ENCODE measurements at places on chromosomes 16 and 17. TPM values are rescaled to one million over a fixed set of nuclear protein-coding genes. Genes with fewer than 3 reads are reported as not detected.

DNA sequence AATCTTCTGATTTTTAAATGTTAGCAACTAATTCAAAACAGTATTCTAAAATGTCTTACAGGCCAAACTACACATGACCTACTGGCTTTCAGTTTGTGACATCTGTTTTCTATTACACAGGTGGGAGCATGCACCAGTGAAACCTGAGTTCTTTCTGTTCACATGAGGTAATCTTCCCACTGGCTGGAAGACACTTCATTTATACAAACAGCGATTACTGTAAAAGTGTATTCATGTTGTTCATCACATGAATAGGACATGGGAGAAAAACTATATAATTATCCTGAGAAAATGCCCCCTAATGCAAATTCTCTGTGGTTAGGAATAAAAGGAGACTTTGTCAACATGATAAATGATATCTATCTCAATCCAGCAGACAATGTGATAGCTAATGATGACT is 11.1 kb upstream of the PIK3R5 start:
- DNase-seq = no peak

The KRT32 gene
- not detected for polyA plus RNA-seq

- no peak for DNase-seq
Observed at GRCh38 chr17:28484296-28484695, 10.9 kb downstream of the SLC13A2 start.

The NPIPB5 gene
- polyA plus RNA-seq = 77.9 TPM

DNA sequence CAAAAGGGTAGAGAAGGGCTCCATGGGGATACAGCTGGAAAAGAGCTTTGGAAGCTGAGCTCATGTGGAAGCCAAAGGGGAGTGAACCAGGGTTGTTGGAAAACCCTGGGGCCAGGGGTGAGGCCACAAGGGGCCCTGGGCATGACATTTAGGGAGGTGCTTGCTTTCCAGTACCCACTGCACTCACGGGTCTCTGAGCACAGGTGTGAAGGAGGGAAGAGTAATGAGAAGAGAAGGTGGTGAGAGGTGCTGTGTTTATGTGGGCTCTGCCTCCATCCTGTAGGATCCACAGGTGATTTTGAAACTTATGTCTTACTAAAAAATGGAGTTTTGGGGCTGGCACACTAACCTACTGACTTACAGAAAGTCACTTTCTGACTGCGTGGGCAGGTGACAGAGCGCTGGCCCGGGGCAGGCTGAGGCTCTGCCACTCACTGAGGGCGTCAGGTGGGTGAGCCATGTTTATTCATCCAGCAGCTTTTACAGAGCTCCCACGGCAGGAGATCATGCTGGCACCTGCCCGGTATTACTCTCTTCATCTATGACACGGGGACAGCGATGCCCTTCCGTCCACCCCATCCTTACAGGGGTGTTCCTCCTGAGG is 18.9 kb downstream of the KSR1 start:
- DNase-seq = no peak

Data from right renal pelvis (tissue), 4 donors.